ENCODE measurements at places on chromosomes 5 and 9.

DNA sequence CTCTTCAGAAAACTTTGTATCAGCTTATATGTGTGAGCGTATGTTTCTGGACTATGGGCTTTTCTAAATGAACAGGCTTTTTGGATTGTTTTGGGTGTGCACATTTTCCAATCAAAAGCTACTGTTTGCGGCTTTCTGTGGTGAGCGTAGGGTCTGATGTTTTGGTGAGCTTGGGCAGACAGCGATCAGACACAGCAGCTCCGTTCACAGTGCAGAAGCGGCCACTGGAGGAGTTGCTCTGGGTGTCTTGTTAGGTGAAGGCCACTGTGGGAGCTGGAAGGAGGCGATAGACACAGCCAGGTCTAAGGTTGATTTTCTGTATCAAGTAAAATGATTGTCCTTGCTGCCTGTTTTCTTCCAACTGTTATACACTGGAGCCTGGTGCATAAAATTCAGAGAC is 11.1 kb downstream of the PRRC2B start:
- DNase-seq, result no peak

- peak; percentile 36 for DNase-seq
Measured at GRCh38 chr9:12464910-12465512, 228.2 kb upstream of the TYRP1 start.

DNA sequence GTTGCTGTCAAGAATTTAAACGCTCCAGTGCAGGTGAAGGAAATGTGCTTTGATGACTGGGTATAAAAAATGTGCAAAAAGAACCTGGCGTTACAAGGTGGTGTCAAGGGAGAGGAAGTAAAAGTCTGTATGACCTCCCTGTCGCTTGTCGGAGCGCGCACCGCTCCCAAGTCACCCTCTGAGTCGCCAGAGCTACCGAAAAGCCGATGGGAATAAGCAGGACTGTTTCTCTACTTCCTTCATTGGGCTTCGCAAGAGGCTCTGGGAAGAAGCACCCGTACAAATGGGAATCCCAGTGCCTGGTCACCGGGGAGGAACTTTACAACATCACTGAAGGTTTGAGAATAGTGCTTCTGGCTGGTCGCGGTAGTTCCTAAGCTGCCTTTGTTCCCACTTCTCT is 1.3 kb upstream of the DMRT2 start:
- no peak for DNase-seq

- DNase-seq, result peak; percentile 18
Measured at GRCh38 chr5:144108131-144108530, 62.3 kb downstream of the YIPF5 start.

DNA sequence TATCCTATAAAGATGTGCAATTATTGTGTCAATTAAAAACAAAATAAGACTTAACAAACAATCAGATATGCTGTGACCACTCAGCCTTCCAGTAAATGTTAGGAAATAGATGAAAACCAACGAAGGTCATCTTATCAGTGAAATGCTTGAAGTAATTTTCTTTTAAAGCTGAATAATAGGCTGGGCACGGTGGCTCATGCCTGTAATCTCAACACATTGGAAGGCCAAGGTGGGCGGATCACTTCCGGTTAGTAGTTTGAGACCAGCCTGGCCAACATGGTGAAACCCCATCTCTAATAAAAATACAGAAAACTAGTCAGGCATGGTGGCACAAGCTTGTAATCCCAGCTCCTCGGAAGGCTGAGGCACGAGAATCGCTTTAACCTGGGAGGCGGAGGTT is 31.2 kb downstream of the NLN start:
- peak; percentile 70 for DNase-seq

- peak; percentile 59 for DNase-seq
Measured at GRCh38 chr9:127785023-127785932, 556 bp upstream of the CDK9 start.

- DNase-seq, result no peak
Measured at GRCh38 chr9:37444890-37445289, 20.4 kb downstream of the ZBTB5 start.

- DNase-seq, result no peak
Measured at GRCh38 chr5:50967563-50968355, 301.3 kb downstream of the PARP8 start.

GRCh38 chr9:112241491-112241890 is 66.4 kb upstream of the SUSD1 start:
- peak; percentile 85 for DNase-seq

- DNase-seq, result no peak
Measured at GRCh38 chr9:130888146-130888885, 8.3 kb downstream of the QRFP start.

GRCh38 chr9:20040991-20041696 is 252.3 kb upstream of the SLC24A2 start:
- no peak for DNase-seq

DNA sequence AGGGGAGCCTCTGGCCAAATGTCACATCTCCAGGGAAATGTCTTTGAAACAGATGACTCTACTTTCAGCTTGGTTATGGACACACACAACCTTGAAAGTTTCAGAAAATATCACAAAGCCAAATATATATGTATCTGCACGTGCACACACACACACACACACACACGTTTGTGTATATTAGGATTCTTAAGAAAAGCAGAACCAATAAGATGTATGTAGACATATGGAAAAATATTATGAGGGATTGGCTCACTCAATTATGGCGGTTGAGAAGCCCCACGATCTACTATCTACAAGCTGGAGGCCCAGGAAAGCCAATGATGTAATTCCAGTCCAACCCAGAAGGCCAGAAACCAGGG is 194.9 kb downstream of the PALM2AKAP2 start:
- no peak for DNase-seq

- no peak for DNase-seq
Measured at GRCh38 chr9:109966643-109967368, 186.8 kb downstream of the PALM2AKAP2 start.

- DNase-seq, result no peak
Measured at GRCh38 chr5:103295424-103295823, 36.9 kb downstream of the MACIR start.

GRCh38 chr9:135616619-135617537 is 22.5 kb downstream of the GLT6D1 start:
- DNase-seq, result no peak

- no peak for DNase-seq
Measured at GRCh38 chr5:54159153-54159892, 151.1 kb downstream of the ARL15 start.

GRCh38 chr5:92353107-92354030 is 970.3 kb upstream of the ARRDC3 start:
- DNase-seq, result peak; percentile 63

Data from amniotic epithelial cell (primary cell).